Activated naive CD8-positive, alpha-beta T cell treated with anti-CD3 and anti-CD28 coated beads, Interleukin-2, amount 10 ng/mL, durations not matched to agents 7 days and 5 days (primary cell): ENCODE measurements at places on chromosomes 11 and 22. TPM values are rescaled to one million over a fixed set of nuclear protein-coding genes. Genes with fewer than 3 reads are reported as not detected.

The PANX2 gene
- total RNA-seq, result 0.11 TPM

The SYTL2 gene
- 28.7 TPM for total RNA-seq

The LSP1 gene
- 453 TPM for total RNA-seq

The PLAAT3 gene
- 15.8 TPM for total RNA-seq

The LARGE1 gene
- 0.75 TPM for total RNA-seq

The TUB gene
- not detected for total RNA-seq

The MIOX gene
- not detected for total RNA-seq

The MEI1 gene
- 52.1 TPM for total RNA-seq

The PHETA2 gene
- total RNA-seq, result 3.3 TPM

The SLC7A4 gene
- 1.2 TPM for total RNA-seq

The TTC17 gene
- 89.6 TPM for total RNA-seq

The ZNF143 gene
- total RNA-seq, result 37.7 TPM

The ZBTB44 gene
- total RNA-seq, result 53.9 TPM

The KRTAP5-7 gene
- not detected for total RNA-seq

The UBQLN3 gene
- total RNA-seq, result not detected

The USH1C gene
- not detected for total RNA-seq

The PTPRCAP gene
- total RNA-seq, result 371 TPM

The VSTM5 gene
- total RNA-seq, result not detected

The PISD gene
- 25.4 TPM for total RNA-seq

The MS4A7 gene
- 1.6 TPM for total RNA-seq

The RPS19BP1 gene
- total RNA-seq, result 71.4 TPM

The MS4A6E gene
- not detected for total RNA-seq

The ZNF280B gene
- 2.4 TPM for total RNA-seq

The TPST2 gene
- total RNA-seq, result 54.8 TPM

The RTN4RL2 gene
- 0.96 TPM for total RNA-seq

The OR51B2 gene
- not detected for total RNA-seq

The FAR1 gene
- total RNA-seq, result 48.9 TPM

The MMP8 gene
- total RNA-seq, result not detected

The APOL6 gene
- total RNA-seq, result 68.0 TPM

The NCAM1 gene
- 0.72 TPM for total RNA-seq

The CREB3L1 gene
- total RNA-seq, result not detected

The SLC5A1 gene
- not detected for total RNA-seq

The HNRNPUL2 gene
- 67.9 TPM for total RNA-seq

The MPZL2 gene
- 8.2 TPM for total RNA-seq

The ARHGAP32 gene
- 3.4 TPM for total RNA-seq

The ARHGEF12 gene
- 14.7 TPM for total RNA-seq

The GSTT2B gene
- total RNA-seq, result not detected

The VPREB3 gene
- not detected for total RNA-seq
